D341Med (cell line): ENCODE measurements at places on chromosomes 4 and X.

DNA sequence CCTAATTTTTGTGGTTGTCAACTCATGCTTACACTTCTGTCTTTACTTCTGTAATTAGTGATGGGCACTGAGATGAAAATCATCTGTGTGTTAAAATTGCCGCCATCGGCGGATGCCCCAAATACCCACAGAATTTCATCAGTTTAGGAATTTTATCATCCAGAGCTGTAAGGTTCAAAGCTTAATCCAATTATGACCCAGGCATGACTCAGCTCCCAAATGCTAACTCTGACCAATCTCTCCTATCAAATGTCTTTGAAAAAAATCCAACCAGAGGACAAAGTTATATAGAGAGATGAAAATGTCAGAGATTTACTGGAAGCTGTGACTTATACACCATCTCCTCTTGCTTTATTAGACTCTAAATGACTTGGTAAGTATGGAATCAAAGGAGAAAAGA, 1048.7 kb upstream of the PRKX start:
- DNase-seq, result no peak

DNA sequence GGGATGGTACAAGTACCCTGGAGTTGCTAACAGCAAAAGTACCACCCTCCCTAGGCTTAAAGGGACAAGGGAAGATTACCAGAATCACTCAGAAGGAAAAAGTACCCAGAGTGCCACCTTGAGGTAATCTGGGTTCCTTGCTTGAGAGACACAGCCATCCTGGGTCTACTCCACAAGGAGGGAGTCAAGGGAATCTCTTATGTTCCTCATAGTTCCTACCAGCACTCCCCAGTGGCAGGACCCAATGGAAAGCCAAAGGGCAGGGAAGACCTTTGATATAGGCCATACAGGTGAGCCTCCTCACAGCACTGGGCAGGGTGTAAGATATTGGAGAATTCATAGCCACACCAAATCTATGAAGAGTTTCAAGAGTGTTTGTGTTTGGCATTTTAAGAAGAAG, 5.7 kb downstream of the IL2 start:
- peak; percentile 55 for DNase-seq

DNA sequence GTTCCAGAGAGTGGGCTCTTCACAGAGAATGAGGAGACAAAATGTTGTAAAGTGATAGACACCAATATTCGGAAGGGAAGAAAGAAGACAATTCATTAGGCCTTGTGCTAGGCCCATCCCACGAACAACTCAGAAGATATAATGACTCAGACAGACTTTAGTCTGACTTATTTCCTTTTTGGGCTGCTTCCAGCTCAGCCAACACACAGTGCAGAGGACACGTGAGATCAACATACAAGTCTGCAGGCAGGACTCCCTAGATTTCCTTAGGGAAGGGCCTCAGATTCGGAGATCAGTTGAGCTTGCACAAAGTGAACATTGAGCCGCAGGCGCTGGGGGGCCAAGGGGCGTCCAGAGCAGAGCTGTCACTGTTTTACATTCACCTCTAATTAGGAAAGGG, 290.7 kb upstream of the TENM3 start:
- DNase-seq, result no peak

GRCh38 chr4:144634978-144635747, 10.8 kb upstream of the HHIP start:
- no peak for DNase-seq

DNA sequence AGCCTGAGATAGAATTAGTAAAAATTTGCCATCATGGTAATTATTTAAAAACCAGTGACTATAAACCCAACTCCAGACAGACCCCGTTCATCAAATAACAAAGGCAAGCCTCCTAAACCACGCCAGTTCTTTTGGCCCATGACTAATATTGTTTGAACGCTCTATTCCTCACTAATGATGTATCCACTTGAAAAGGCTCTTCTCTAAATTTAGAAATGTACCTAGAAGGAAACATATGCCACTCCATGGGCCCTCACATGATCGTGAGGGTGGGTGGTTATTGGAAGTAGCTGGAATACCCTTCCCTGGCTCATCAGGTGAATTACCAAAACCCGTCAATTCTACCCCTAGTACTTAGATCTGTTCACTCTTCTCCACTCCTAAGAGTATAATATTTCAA, 249.2 kb downstream of the COL25A1 start:
- no peak for DNase-seq

DNA sequence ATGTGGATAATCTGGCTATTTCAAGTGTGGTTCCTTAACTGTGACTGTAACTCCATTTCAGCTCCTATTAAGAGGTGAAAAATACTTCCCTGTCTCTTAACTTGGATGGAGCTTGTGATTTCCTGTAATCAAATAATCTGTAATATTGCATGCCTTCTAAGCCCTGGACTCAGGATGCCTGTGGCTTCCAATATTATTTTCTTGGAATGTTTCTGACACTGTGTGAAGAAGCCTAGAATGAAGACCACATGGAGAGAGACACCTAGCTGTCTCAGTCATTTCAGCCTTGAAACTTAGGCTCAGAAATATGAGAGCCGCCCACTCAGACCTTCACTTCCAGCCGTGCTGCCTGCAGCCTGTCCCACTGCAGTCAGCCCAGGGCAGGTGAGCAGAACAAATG, 544.3 kb downstream of the TRIML1 start:
- no peak for DNase-seq

DNA sequence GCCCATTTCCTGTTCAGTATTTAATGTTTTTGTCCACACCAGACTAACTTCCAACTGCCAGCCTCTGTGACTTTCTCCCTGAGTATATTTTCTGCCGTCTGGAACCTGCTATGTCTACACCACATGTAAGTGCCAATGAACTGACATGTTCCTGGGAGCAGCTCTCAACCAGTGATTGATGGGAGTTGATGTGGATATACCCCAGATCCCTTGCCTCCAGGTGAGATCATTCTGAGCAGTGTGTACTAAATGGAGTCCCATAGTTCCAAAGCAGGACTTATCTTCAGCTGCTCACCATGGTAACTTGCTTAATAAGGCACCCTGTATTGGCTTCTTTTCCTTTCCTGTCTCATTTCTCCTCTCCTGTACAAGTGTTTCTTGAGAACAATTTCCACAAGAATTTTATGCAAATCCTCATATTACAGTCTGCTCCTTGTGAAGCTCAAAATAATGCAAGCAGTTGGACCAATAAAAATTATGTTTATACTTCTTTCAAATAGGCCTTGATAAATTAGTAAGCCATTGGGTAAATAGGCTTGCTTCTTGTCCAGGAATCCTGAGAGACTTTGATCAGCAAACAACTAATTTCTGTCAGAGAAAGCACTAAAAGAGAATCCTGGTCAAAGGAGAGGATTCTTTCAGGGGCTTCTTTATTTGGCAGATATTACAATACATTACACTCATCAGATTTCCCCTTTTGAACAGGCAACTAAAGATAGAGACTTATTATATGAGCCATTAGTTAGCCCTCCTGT, 911.7 kb upstream of the NDST4 start:
- no peak for DNase-seq

- no peak for DNase-seq
Observed at GRCh38 chr4:173194157-173194556, 25.5 kb downstream of the GALNT7 start.

- DNase-seq, result peak; percentile 13
Observed at GRCh38 chrX:78119521-78120227, 15.6 kb downstream of the PGK1 start.

GRCh38 chrX:16786791-16787735, 797 bp downstream of the TXLNG start:
- peak; percentile 51 for DNase-seq

- no peak for DNase-seq
Observed at GRCh38 chr4:122701061-122701460, 31.4 kb upstream of the BBS12 start.

- DNase-seq, result no peak
Observed at GRCh38 chr4:181376058-181376457, 867.1 kb upstream of the TENM3 start.

DNA sequence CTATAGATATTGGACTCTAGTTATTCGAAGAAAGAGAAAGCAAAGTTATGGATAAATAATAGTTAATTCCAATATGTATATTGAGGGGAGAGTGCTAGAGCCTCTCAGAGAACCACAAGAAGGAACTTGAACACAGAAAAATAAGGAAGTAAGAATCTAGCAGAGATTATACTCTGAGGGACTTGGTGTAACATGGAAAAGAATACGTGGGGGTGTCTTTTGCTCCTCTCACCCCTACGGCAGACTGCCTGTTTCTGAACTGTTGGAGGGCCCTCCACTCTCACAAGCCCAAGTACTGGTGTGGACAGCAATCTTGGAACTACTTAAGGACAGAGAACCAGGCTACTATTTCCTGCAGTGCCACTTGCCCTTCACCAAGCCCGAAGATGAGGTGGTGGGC, 1174.4 kb upstream of the PCDH10 start:
- no peak for DNase-seq

DNA sequence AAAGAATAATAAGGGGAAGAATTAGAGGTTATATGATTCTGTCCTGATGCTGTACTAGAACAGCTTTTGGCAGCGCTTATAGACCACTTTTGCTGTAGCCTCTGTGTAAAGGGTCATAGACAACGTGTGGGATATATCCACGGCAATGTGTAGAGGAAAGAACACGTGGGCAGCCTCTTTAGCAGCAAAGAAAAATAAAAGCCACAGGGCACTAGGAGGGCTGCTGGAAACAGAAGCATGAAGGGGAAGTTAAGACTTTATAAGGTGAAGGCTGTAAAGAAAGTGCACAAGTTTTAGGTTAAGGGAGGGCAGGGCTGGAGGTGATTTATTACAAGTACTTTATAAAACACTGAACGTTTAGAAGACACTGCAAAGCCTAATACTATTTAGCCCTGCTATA, 20.1 kb upstream of the PHEX start:
- DNase-seq, result no peak

DNA sequence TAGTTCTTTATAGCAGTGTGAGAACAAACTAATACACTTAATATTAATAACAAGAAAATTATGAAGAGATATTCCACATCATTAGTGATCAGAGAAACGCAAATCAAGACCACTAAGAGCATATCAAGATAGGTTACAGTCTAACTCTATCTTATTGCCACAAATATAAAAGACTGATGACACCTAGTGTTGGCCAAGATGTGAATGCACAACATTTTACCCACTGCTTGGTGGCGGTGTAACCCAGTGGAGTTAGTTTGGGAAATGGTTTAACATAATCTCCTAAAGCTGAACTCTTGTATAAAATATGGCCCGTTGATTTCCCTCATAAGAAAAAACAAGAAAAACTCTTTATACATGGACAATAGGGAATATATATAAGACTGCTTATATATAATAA, 92.4 kb downstream of the SLITRK2 start:
- DNase-seq, result no peak

DNA sequence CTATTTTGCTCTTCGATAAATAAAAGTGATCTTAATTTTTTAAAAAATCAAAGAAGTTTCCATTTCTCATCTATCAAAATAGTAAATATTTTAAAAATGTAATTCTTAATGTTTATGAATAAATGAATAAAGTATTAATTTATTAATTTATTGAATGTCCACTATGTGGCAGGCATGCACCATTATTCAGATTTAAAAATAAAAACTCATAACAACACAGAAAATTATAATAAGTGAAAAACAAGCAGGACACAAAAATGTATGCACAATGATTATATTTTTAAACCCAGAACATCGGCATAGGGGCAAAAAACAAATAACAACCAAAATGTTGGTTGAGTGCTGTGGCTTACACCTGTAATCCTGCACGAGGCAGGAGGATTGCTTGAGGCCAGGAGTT, 5.3 kb upstream of the PYURF start:
- DNase-seq, result no peak

DNA sequence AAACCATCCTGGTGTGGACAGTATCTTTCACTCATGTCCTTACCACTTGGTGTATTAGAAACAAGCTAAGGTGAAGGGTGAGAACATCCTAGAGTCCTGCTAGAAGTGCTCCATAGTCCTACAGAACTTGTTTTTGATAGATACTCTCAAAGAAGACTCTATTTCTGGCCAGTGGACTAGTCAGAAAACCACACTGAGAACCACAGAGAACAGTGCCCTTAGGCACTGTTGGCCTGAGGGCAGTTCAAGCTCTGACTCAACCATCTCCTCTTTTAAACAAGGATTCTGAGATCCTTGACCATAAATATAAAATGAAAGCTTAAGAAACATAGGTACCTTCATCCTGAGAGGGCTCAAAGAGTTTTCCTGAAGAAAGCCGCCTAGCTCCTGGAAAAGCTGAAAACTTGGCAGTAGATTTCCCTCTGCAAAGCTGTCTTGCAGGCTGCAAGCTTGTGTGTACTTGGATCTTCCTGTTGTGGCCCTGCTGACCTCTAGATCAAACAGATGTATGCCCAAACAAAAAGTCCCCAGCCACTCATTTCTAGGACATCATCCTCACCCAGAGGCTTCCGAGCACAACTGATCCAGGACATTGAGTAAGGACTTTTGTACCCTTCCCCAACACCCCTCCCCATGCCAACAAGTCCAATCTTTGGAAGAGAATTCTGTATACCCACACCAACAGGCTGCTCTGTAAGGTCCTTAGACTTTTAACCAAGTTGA, 111.6 kb upstream of the CXCL13 start:
- no peak for DNase-seq
